AG08395 (cell line): ENCODE measurements at places on chromosomes 1 and 21.

- DNase-seq, result no peak
Observed at GRCh38 chr21:31566064-31566463, 93.4 kb upstream of the SOD1 start.

DNA sequence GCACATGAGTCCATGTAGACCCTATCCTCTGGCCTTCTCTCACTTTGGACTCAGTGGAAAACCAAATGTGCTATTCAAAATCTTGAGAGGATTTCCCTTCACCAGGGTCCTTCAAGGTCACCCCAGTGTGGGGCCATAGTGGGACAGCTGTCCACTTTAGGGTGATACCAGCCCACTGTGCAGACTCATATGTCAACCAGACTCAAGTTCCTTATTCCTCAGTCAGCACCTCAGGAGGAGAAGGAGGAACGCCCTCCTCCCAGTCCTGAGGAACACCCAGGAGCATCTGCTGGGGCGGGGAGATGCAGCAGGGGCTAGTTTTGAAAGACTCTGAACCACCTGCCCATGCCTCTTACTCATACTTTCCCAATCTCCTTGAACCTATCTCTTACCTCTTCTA lies 340.9 kb downstream of the MATN1 start:
- no peak for DNase-seq

- DNase-seq, result no peak
Observed at GRCh38 chr1:154767315-154768240, 102.5 kb downstream of the KCNN3 start.

GRCh38 chr1:29282924-29283803 lies 46.8 kb downstream of the PTPRU start:
- peak; percentile 53 for DNase-seq

GRCh38 chr1:30328401-30329262 lies 394.8 kb downstream of the MATN1 start:
- DNase-seq, result no peak

- DNase-seq, result no peak
Observed at GRCh38 chr1:29420202-29420601, 183.9 kb downstream of the PTPRU start.

- DNase-seq, result peak; percentile 80
Observed at GRCh38 chr1:17661546-17662157, 93.5 kb upstream of the ACTL8 start.

DNA sequence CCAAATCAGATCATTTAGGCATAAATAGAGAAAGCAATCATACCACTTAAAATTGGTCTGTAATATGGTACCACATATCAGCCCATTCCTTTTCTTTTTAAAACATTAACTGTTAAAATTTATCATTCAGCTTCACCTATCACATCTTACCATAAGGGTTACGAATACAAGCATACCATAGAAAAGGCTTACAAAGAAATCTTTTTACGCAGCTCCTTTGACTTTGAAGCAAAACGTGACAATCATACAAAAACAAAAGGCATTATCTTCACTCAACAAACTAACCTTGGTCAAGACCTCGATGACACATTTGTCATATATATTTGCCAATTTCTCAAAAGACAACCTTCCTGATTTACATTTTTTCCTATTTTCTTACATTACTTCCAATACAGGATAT lies 169.0 kb downstream of the SMYD3 start:
- no peak for DNase-seq

GRCh38 chr21:20257052-20257740 lies 741.0 kb upstream of the NCAM2 start:
- DNase-seq, result no peak

DNA sequence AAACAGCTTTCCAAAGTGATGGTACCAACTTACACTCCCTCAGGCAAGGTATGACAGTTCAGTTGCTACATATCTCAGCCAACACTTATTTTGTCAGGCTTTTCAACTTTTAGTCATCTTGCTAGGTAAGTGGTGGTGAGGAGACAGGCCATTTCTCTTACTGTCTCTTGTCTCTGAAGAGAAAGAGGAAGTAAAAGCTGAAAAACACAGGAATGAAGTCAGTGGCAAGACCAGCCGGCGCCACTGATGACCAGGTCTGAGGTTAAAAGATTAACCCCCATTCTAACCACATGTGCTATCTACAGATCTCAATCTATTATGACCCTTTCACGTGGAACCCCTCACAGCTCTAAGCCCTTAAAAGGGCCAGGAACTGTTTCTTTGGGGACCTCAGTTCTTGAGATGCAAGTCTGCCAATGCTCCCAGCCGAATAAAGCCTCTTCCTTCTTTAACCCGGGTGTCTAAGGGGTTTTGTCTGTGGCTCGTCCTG lies 4.2 kb downstream of the ADCY10 start:
- no peak for DNase-seq

DNA sequence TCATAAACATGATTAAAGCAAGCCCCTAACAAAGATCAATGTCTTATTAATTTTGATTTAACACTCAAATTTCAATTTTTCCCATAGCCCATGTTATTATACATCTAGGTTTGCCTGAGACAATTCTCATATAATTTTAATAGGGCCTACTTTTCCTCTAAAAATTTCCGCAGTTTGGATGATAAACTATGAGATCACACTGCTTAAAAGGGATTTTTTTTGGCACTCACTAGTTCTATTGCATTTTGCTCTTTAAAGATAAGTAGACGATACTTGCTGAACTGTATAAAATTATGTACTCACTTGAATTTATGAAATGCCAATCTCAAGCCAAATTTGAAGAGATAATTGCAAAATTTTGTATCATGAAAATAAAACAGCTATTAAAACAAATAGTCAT lies 480.4 kb upstream of the ZRANB2 start:
- DNase-seq, result no peak

- DNase-seq, result no peak
Observed at GRCh38 chr1:245260883-245261282, 106.1 kb downstream of the KIF26B start.

GRCh38 chr1:55519937-55520683 lies 304.9 kb upstream of the USP24 start:
- DNase-seq, result no peak

DNA sequence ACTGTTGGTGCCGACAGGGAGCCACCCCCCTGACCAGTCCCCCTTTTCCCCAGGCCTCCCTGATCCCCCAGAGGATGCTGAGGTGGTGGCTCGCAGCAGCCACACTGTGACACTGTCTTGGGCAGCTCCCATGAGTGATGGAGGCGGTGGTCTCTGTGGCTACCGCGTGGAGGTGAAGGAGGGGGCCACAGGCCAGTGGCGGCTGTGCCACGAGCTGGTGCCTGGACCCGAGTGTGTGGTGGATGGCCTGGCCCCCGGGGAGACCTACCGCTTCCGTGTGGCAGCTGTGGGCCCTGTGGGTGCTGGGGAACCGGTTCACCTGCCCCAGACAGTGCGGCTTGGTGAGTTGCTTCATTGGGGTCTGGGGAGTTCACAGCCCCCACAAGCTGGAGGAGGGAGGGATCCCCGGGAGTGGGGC lies 89.2 kb downstream of the TRIM11 start:
- DNase-seq, result no peak

GRCh38 chr1:54249819-54250435 lies 50.0 kb downstream of the MRPL37 start:
- peak; percentile 91 for DNase-seq

DNA sequence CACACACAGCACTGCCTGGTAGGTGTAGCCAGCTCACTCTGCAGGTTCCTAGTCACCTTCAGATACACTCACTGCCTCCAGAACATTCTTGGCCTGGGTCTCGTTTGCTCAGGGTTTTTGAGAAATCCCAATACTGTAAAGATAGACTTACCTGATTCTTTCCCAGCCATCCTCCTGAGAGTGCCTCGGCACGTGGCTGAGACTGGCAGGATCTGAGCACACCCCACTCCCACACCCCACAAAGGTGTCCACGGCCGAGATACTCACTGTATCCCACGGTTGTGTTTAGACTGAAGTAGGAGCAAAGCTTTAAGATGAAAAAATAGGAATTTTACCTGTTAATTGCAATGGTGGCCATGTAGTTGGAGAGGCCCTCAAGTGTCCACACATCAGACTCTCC lies 33.4 kb downstream of the SNAP47 start:
- DNase-seq, result no peak

DNA sequence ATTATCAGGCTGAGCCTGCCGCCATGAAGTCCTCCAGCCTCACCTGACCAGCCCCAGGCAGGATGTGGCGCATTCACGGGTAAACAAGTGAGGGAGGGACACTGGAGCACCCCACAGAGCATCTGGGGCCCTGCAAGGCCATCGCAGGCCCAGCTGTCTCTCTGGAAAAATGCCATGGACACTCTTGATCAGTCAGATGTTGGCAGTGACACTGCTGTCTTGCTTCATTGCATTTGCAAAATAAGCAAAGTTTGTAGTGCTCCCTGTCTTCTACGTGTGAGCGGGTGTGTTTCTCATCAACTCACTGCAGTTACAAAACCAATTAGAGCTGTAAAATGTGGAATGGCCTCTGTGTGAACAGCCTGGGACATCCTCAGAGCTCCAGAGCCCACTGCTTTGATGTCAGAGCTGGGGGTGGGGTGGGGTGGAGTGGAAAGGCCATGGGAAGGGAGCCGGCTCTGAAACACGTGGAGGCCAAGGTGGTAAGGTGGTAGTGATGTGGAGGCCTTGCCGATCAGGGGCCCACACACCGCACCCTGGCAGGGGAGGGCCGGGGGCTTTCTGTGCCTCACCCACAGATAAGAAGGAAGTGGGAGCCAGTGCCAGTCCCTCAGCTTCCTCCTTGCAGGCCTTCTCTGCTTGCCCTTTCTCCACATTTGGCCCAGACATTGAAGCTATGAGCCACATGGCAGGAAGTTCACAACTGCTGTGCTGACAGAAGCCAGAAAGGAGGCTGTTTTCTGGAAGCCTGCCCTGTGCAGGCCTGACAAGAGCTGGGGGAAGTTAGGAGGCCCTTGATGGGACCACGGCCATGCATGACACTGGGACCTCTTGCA lies 254.9 kb downstream of the RHOU start:
- peak; percentile 26 for DNase-seq

GRCh38 chr1:117658676-117659075 lies 52.8 kb downstream of the TENT5C start:
- no peak for DNase-seq

- no peak for DNase-seq
Observed at GRCh38 chr1:226881515-226882185, 11.2 kb downstream of the PSEN2 start.

- DNase-seq, result no peak
Observed at GRCh38 chr1:154719586-154720327, 111.8 kb upstream of the ADAR start.

- DNase-seq, result no peak
Observed at GRCh38 chr1:201190624-201191051, at the start of gene IGFN1. Gene IGFN1, plus strand, starts transcription at chr1:201190824. Its CDS starts 2,470 bp downstream, at chr1:201193294.

GRCh38 chr21:27407271-27407670 lies 440.4 kb upstream of the ADAMTS5 start:
- DNase-seq, result no peak

DNA sequence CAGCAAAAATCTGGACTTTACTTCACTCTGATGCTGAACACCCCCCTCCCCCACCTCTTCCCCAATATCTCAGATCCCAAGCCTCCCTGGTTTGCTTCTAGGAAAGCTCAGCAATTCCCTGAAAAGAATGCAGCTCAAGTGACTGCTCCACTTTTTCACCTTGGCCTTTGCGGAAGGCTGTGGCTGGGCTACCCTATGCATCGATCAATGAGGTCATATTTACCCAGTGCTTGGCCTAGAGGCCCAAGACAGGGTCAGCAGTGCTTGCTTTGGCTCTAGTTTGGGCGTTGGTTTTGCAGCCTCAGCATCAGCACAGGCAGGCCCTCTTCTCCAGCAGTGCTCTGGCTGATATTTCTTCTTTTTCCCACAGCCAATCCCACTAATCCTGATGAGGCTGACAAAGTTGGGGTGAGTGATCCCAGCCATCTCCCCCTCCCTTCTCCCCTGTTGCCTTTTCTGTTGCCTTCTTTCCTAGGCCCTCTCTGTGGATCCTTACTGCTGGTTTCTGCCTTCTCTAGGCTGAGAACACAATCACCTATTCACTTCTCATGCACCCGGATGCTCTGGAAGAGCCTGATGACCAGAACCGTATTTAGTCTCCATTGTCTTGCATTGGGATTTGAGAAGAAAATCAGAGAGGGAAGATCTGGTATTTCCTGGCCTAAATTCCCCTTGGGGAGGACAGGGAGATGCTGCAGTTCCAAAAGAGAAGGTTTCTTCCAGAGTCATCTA lies 14.2 kb downstream of the FCGR2B start:
- DNase-seq, result no peak
